ENCODE measurements at places on chromosomes 12 and 14. TPM values are rescaled to one million over a fixed set of nuclear protein-coding genes. Genes with fewer than 3 reads are reported as not detected.

DNA sequence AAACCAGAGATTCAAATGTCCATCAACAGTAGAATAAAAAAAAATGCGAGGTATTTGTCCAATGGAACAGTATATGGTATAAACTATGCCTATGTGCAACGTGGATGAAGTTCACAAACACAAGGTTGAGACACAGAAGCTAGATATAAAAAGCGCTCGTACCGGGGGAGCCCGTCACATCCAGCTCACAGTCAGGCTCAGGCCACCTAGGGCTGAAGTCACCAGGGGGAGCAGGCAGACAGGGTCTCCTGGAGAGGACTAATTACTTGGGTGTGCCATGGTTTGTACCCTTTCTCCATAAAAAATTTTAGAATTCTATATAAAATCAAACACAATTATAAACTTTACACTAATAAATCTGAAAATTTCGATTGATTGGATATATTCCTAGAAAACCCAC is 13.6 kb downstream of the AHNAK2 start:
- no peak overlapping the region for H3K4me3 ChIP-seq
- no peak for DNase-seq
- no peaks in the 10 kb centered on the region for H3K27me3 ChIP-seq
- H3K36me3 ChIP-seq = no peaks in the 10 kb centered on the region
- peaks cover 18% of the 10 kb centered on the region for H3K4me1 ChIP-seq

DNA sequence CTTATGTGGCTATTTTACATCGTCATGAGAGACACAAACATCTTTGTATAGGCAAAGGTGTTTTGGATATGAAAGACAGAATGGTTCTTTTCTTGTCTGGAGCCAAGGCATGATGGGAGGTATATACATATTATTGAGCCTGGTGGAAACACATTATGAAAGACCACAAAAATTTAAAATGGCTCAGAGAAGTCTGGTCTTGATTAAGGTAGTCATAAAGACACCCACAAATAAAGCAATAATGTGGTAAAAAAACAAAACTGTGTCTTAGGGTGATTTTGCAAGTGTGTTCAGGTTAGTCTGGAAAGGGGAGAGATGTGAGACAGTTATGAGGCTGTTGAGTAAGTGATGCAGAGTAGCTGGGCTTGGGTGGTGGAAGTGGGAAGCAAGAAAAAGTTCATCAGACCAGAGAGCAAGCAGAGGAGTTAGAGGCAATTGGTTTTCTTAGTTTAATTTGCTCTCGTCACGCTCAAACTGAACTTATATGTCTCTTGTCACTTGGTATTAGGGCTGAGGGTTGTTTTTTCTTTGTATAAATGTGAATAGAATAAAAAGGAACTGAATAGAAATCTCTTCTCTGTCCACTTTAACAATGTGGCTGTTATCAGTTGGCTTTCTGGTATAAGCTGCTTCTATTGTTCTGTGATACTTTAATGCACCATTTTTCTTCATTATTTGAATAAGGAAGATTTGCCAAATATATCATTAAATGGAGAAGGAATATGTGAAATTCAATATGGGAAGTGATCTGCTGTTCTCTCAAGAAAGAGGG is 115.0 kb downstream of the AKAP6 start:
- no peak overlapping the region for H3K27ac ChIP-seq
- no peaks in the 10 kb centered on the region for H3K36me3 ChIP-seq
- H3K27me3 ChIP-seq = no peaks in the 10 kb centered on the region

DNA sequence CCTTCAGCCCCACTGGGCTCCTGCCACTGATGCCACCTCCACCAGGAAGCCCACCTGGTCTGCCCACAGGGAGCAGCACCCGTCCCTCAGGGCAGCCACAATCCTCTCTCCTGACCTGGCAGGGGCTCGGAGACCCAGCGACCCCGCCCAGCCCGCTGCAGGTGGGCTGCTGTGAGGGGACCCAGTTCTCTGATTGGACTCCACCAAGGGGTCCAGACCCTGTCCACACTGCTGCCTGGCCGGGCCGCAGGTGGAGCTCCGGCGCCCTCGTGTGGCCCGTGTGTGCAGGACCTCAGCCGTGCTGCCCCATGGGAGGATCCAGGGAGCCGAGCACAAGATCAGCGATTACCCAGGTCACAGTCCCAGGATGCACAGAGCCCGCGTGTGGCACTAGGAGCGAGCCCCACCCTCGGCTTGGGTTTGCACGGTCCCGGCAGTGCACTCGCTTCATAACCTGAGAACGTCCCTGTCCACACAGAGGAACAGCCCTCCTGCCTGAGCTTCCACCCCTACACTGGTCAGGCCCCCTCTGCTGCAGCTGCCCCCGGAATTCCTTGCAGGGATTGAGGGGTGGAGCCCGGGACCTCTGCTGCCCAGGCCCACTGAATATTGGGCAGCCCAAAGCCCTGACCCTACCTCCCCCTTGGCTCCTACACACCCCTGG is 35.4 kb upstream of the TMEM179 start:
- DNase-seq = peak; percentile 56
- no peaks in the 10 kb centered on the region for H3K36me3 ChIP-seq
- peaks cover 12% of the 10 kb centered on the region for H3K4me1 ChIP-seq
- H3K27ac ChIP-seq = no peak overlapping the region
- no peak overlapping the region for H3K4me3 ChIP-seq

DNA sequence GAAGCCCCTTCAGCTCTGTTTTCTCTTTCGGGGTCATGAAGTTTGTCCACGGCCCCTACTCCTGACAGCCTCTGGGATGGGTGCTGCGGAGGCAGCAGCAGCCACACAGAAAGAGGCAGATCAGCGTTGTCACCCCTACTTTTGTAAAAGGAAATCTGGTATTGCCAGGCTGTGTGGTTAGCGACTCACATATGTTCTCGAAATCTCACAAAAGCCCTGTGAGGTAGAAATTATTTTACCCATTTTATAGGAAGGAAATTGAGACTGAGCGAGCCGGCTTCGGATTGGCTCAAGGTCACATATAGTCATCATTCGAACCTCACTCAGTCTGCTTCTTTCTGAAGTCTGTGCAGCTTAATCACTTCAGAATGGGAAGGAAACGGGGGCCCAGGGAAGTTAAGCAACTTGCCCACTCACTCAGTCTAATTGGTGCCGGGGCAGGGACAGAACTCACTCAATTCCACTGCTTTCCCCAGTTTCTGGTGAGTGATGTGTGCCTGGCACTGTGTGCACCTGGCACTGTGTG is 1.1 kb upstream of the CKAP4 start:
- no peak overlapping the region for H3K4me3 ChIP-seq
- peak overlapping the region; percentile 97 for H3K27ac ChIP-seq
- peak; percentile 37 for DNase-seq

DNA sequence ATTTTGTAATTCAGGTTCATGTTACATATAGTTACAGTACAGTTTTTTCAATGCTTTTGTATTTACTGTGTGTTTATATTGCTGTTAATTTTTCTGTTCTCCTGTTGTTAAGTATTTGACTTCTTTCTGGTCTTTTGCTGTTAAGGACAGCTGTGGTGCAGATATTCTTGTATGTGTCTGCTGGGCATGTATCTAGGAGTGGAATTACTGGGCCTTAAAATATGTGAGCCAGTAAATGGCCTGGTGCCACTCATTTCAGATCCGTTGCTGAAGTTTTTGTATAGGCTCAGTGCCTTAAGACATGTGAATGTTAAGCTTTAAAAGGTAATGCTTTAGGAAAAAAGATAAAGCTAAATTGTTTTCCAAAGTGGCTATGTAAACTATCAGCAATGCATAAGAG is 87.3 kb downstream of the TTLL5 start:
- no peak for DNase-seq
- H3K4me3 ChIP-seq = no peak overlapping the region
- H3K27me3 ChIP-seq = no peaks in the 10 kb centered on the region
- no peak overlapping the region for H3K27ac ChIP-seq
- H3K4me1 ChIP-seq = no peaks in the 10 kb centered on the region

DNA sequence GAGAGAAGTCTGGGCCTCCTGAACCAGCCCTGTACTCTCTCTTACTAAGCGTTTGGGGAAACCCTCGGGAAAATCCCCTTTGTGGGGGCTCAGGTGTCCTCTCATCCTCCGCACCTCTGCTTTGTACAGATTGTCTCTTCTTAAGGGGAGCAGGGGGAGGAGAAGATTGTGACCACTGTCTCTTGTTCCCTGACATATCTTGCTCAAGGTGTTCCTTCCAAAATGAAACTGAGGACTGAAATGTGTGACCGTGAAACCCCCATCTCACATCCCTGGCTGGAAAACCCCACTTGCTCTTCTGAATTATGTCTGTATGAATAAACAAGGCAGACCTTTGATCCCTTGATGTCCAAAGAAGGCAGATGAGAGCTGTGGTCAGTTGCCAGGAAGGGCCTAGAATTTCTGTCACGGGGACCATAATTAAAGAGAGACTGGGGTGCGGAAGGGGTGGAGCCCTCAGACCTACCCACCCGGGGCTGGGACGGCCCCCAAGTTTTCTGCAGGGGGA is 369.8 kb downstream of the AACS start:
- no peak for DNase-seq
- no peaks in the 10 kb centered on the region for H3K27me3 ChIP-seq
- H3K27ac ChIP-seq = no peak overlapping the region

DNA sequence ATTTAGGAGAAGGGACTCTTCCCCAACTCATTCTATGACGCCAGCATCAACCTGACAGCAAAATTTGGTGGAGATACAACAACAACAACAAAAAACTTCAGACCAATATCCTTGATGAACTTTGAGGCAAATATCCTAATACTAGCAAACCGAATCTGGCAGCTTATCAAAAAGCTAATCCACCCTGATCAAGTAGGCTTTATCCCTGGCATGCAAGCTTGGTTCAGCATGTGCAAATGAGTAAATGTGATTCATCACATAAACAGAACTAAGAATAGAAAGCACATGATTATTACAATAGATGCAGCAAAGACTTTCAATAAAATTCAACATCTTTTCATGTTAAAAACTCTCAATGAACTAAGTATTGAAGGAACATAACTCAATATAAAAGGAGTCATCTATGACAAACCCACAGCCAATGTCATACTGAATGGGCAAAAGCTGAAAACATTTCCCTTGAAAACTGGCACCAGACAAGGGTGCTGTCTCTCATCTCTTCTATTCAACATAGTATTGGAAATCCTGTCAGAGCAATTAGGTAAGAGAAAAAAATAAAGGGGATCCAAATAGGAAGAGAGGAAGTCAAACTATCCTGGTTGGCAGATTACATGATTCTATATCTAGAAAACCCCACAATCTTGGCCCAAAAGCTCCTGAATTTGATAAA is 233.3 kb downstream of the CCDC59 start:
- no peaks in the 10 kb centered on the region for H3K4me1 ChIP-seq
- H3K36me3 ChIP-seq = no peaks in the 10 kb centered on the region
- no peaks in the 10 kb centered on the region for H3K27me3 ChIP-seq
- H3K27ac ChIP-seq = no peak overlapping the region

DNA sequence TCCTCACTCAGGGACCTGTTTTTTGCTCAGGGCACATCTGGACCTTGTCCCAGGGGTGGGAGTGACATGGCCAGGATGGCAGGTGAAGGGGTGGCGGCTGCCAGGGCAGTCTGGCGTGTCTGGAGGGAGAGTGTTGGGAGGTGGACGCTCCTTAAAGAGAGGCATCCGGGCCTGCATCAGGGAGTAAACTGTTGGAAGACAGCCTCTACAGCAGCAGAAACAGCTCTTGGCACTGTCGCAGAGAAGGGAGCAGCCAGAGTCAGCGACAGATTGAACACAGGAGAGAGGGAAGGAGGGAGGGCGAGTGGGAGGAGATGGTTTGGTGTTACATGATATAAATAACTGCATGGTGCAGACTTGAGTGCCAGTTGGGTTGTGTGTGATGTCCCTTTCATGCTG is 52.8 kb downstream of the IGF1 start:
- no peak overlapping the region for H3K4me3 ChIP-seq
- H3K27ac ChIP-seq = no peak overlapping the region
- DNase-seq = peak; percentile 29
- H3K36me3 ChIP-seq = no peaks in the 10 kb centered on the region
- peaks cover 6% of the 10 kb centered on the region for H3K4me1 ChIP-seq

- H3K36me3 ChIP-seq = no peaks in the 10 kb centered on the region
- no peak for DNase-seq
- H3K27ac ChIP-seq = no peak overlapping the region
Measured at GRCh38 chr12:125259178-125259867, 194.1 kb downstream of the AACS start.

Gene AICDA
- not detected for total RNA-seq

Gene TCL1B
- total RNA-seq = not detected

Gene GYS2
- not detected for total RNA-seq

Gene KRT80
- total RNA-seq = 10.2 TPM

Measured in body of pancreas (tissue), 4 donors.